ENCODE measurements at places on chromosomes 11 and 22. TPM values are rescaled to one million over a fixed set of nuclear protein-coding genes. Genes with fewer than 3 reads are reported as not detected.

GRCh38 chr11:126496576-126497337 lies 141.3 kb downstream of the ST3GAL4 start:
- DNase-seq = no peak

GRCh38 chr11:111347723-111348115 lies 31.4 kb downstream of the POU2AF1 start:
- no peak for DNase-seq

- DNase-seq = no peak
These were observed 4.5 kb downstream of the SHISA8 start for GRCh38 chr22:41910050-41911000.

GRCh38 chr11:47913529-47914244 lies 65.5 kb upstream of the NUP160 start:
- no peak for DNase-seq

Gene PTGDR2
- 10.2 TPM for total RNA-seq

Gene BDNF
- total RNA-seq = 0.24 TPM

DNA sequence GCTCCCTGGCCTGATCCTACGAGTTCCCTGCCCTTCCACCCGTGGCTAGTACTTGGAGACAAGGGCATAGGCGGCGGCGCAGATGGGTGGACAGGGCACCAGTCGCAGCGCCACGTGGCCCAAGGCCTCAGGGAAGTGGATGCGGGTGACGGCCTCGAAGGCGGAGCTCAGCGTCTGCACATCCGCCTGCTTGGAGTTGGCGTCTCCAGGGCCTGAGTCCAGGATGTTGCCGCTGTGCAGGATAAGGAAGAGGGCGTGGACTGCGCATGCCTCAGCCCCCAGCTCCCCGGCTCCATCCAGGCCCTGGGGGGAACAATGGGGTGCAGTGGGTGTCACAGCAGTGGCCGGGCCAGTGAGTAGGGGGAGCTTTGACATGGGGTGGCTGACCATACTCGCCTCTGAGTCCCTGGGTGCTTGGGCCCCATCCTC lies 6.6 kb downstream of the PITPNM1 start:
- no peak for DNase-seq

Measured in thymus (tissue), 14 donors.